ENCODE measurements at places on chromosomes 1 and 21.

- no peak for DNase-seq
Observed at GRCh38 chr1:71908871-71909390, 373.4 kb downstream of the NEGR1 start.

GRCh38 chr1:186413319-186413718, 37.7 kb downstream of the ODR4 start:
- no peak for DNase-seq

DNA sequence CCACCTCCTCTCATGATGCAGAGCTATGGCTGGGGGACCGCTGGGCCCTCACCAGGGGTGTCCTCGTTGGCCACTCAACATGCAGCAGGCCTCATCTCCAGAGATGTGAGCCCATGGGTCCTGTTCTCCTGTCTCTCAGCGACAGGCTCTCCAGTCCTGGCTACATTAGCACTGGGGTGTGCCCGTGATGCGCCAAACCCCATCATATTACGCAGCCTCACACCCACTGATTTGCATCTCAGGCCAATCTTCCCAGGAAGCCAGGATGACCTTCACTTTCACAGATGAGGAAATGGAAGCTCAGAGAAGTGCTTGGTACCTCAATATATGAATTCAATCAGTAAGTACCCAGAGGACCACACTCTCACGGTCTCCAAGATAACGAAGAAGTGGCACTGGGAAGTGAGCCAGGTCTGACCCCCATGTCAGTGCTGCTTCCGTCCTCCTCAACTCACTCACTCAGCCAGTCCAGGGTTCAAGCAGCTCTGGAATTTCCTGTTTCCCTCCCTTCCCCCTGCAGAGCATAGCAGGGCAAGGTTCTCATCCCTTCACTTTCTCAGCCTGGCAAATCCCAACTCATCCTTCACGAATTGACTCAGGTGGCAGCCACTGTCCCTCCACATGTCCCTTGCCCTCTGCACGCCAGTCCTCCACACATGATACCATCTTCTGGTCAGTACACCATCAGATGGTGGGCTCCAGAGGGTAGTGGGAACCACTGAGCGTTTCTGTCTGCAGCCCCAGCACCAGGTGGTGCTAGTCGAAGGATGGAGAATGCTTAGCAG, 28.9 kb upstream of the EVA1B start:
- DNase-seq = no peak

- DNase-seq = no peak
Observed at GRCh38 chr1:71031426-71031825, 16.2 kb downstream of the PTGER3 start.

GRCh38 chr1:19220991-19221390, 10.9 kb upstream of the UBR4 start:
- DNase-seq = no peak

DNA sequence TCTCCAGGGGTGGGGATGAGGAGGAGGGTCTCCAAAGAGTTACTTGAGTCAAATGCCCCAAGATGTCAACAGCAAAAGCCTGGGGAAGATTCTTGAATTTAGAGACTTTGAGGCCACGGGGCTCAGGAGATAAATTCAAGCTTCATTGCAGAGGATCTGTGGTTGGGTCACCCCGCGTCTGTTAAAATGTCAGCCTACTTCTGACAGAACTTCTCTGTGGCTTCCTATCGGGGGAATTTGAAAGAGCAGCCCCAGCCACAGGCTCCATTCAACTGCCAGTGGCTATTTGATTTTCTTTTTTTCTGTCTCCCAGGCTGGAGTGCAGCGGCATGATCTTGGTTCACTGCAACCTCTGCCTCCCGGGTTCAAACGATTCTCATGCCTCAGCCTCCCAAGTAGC, 62.5 kb upstream of the EFHD2 start:
- DNase-seq = no peak

- DNase-seq = peak; percentile 29
Observed at GRCh38 chr1:201503397-201504176, 3.3 kb downstream of the CSRP1 start.

DNA sequence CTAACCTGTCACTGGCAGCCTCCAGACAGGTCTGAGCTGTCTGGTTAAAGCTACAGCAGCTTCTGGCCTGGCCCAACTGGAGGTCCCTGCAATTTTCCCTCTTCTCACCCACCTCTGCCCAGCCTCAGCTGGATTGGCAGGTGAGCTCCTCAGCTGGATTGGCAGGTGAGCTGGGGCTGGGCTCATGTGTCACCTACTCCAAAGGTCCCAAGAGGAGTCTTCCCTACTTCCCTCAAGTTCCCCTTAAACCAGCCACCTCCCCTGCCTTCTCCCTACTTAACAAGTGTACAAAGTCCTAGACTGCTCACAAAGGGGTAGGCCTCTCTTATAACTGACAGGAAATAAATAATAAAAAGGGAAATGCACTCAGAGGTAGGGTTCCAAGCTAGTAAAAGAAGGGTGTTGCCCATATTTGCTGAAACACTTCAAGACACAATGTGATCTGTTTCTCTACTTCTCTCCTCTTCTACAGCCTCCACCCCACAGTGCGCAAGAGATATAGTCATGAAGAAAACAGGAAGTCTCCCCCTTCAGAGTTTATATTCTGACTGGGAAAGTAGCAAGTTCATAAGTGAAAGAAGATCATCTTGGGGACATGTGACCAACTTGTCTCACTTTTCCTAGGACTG, at the start of gene GPA33:
GPA33 (minus strand) TSS at position 64 of the 629 bp plus-strand sequence. CDS start 90 bp downstream, outside the sequence.
- no peak for DNase-seq

DNA sequence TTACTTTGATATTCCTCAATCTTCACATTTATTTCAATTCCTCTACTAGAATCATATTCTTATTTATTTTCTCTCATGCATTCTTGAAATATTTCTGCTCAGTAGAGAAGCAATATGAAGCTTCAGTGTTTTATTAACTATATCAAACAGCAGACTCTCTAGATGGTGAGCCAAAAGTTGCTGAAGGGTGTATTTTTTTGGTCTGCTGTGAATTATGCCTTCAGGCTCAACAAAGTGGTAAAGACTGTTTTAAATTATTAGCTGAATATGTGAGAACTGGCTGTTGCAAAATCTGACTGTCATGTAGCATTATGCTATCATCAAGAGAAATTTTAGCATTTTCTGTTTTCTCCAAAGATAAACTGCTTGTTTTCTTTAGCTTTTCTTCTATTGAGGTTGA, 24.9 kb upstream of the CDC42BPA start:
- DNase-seq = no peak

- no peak for DNase-seq
Observed at GRCh38 chr1:208324005-208324404, 79.8 kb upstream of the PLXNA2 start.

GRCh38 chr1:39220891-39221870, 16.7 kb downstream of the MACF1 start:
- no peak for DNase-seq

GRCh38 chr1:201845331-201846083, 16.6 kb downstream of the IPO9 start:
- no peak for DNase-seq

- DNase-seq = peak; percentile 39
Observed at GRCh38 chr1:8598060-8598724, 219.2 kb downstream of the RERE start.

DNA sequence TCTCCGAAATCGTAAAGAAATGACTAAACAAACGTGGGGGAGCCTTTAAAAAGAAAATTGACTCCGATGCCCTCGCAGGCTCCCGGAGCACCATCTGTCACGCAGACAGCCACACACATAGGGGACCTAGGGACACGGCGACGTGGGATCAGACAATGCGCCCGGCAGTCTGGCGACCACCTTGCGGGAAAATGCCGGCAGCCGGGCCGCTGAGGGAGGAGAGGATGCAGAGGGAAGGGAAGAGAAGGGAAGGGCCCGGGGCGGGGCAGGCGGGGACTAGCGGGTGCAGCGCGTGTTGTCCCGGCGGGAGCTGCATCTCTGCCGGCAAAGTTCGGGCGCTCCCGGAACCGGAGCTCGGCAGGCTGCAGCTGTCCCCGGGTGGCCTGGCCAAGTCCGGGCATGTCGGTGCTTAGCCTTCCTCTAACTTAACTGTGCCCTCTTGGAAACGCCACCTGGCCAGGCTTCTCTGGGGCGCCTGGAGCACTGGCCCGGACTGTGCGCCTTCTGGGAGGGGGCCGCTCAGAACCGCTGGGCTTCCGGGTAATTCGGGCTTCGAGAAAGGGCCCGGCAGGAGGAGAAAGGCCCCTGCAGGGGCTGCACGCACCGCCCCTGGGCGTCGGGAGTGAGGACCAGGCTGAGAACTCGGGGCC, 1.8 kb downstream of the NHLH2 start:
- no peak for DNase-seq

DNA sequence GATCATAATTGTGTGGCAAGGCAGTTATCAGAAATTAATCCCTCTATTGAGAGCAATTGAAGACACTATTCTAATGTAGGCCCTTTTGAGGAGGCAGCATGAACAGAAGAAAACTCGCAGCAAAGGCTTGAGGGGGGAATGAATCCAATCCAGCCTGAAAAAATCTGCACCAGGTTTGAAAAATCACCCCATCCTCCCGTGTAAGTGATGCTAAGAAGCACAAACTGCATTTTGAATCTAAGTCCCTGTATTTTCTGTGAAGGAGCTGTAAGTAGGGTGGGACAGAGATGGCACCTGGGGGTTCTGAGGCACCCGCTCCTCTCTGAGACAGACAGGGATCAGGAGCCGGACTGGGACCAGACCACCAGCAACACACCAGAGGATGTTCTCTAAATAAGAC, at the start of gene CRB1:
CRB1 (plus strand) TSS at position 241 of the 400 bp plus-strand sequence. CDS start 161 bp downstream, outside the sequence.
- peak; percentile 33 for DNase-seq

DNA sequence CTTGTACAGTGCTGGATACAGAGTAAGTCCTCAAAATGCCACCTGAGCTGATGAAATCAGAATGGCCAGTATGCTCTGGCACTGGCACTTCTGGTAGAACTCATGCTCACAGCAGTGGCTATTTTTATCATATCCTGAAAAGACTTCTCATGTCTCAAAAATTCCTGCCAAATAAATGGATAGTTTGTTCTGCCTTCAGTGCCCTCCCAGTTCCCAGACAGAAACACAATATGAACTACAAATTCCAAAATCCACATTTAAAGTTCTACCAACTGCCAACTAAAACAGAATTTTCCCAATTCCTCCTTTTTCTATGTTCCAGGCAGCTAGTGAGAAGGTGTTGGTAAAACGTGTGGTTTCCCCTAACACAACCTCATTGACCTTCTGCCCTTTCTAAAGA, 51.4 kb upstream of the RGS1 start:
- no peak for DNase-seq

DNA sequence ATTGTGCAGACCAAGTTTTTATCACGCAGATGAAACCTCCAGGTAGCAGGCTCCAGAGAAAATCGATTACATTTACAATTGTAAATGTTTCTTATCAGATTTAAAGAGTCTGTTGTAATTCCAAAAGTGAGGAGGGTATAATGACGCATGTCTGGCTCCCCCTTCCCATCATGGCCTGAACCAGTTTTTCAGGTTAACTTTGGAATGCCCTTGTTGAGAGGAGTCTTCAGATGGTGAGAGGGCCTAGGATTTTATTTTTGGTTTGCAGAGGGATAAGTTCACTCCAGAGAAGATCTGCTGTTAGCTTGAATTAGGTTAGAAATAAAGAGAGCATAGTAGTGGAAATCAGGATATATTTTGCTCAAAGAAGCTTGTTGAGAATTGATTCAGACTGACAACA, 1028.3 kb upstream of the B3GALT2 start:
- no peak for DNase-seq

GRCh38 chr1:215900684-215901083, 333.6 kb downstream of the KCTD3 start:
- no peak for DNase-seq

DNA sequence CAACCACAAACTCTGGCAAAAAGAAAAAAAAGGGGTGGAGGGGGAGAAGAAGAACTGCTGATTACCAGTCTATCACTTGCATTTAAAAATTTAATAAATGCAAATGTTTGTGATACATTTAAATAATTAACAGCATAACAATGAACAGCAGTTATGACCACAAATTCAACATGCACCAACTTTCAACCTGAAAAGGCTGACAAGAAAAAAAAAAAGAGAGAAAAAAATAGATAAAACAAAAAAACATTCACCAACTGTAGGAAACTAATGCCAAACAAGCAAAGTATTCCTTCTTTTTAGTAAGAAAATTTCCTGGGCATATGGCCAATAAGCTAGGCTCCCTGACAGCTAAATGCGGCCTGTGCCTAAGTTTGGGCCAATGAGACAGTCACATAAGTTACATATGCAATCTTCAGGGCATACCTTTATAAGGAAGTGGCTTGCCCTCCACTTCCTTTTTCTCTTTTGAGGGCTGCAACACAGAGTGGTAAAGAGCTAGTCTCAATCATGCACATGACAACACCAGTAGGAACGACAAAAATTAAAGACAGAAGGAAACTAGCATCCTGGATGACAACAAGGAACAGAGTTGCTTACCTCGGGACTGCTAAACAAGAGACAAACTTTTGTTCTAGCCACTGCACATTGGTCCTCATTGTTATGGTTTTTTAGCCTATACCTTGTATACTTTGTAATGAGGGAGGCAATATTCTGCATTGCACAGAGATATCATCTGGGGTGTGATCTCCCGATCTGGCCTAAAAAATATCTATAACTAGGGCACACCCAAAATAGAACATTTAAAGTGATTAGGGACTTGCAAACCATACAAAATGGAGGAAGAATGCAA, 24.2 kb upstream of the PHTF1 start:
- no peak for DNase-seq

GRCh38 chr1:1578371-1578940, 3.8 kb upstream of the SSU72 start:
- no peak for DNase-seq

GRCh38 chr1:98034505-98034904, 113.7 kb upstream of the DPYD start:
- no peak for DNase-seq

DNA sequence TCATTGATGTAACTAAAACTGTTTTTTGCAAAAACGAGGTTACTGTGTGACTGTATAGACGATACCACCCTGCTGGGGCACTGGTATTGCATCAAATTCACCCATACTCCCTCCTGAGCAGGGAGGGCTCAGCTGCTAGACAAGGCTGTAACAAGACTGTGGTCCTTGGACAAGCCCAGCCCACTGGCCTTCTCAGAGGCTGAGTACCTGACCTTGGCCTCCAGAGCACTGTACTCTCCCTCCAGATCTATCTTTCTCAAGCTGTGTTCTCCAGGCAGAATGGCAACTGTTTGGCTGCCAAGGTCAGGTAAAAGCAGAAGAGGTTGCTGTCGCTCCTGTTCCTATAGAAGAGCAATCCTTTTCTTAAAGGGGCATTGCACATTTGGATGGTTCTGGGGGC, 8.5 kb downstream of the OLFML2B start:
- no peak for DNase-seq

DNA sequence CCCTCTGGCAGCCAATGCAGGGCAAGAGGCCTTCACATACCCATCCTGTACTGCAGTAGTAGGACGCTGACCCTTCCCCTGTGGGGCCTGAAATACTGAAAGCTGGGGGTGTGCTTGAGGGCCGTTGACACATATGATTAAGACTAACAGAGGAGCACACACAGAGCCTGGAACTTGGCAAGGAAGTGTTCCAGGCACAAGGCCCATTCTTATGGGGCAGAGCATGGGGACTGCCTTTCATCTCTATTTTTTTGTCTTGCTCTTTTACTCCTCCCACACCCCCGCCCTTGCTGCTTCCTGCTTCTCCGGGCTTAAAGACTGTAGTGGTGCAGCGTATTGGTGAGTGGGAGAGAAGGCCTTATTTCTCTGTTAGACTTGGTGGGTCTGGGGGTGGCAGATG, 137.4 kb downstream of the BACH1 start:
- no peak for DNase-seq

- DNase-seq = no peak
Observed at GRCh38 chr1:197921235-197922069, 4.3 kb downstream of the LHX9 start.

Data from NCI-H1092 (cell line).